Fibroblast of skin of back (primary cell): ENCODE measurements at places on chromosomes 4 and X.
A peak's percentile ranks its signal among the peaks of the same experiment; 100 is the strongest.

- DNase-seq, result no peak
Observed at GRCh38 chr4:91754716-91755115, 549.0 kb upstream of the GRID2 start.

DNA sequence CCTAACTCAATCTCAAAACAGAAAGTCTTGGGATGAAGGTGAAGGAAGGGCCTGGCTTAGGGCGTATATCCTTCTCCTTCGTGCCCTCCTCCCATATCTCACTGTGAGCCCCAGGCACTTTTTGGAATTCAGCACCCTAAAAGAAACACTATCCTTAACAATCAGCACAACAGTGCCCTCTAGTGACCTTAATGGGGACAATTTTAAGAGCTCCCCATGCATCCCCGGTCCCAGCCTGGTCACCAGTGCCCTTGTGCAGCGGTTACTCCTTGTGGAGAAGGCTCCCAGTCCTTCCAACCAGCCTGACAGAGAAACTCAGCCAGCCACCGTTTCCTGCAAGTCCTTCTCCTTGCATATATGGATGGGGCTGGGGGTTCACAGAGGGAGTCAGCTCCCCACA lies 4.2 kb downstream of the PAK3 start:
- peak; percentile 38 for DNase-seq

DNA sequence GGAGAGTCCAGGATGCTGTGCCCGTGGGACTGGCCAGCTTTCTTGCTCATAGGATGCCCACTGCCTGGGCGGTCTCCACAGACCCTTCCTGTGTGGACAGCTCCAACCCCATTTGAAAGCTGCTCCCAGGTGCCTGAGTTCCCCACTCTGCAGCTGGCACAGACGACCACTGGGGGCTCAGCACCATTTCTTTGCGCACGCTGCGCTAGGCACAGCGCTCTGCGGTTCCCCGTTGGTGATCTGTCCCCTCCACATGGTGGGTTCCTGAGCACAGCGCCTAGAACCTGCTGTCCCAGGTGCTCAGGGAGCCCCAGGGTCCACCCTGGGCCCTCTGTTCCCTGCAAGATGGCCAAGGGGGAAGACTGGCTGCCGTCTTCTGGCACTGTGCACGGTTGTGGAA lies 45.4 kb upstream of the AFAP1 start:
- no peak for DNase-seq

DNA sequence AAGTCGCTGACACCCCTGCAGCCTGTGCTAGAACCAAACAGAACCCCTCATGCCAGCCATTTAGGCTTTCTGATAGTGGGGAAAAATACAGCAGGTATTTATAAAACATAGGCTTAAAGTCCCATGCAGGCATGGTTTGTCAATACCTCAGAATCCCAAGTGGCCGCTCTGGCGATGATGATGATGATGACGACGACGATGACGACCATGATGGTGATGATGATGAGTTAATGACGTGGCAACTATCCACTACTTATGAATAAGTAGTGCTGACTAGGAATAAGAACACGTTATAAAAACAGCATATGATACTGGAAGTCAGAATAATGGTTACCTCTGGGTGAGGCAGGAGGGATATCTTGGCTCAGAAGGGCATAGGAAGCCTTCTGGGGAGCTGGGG lies 18.0 kb downstream of the CCDC149 start:
- no peak for DNase-seq

- DNase-seq, result no peak
Observed at GRCh38 chr4:132384709-132385108, 764.4 kb upstream of the PCDH10 start.

DNA sequence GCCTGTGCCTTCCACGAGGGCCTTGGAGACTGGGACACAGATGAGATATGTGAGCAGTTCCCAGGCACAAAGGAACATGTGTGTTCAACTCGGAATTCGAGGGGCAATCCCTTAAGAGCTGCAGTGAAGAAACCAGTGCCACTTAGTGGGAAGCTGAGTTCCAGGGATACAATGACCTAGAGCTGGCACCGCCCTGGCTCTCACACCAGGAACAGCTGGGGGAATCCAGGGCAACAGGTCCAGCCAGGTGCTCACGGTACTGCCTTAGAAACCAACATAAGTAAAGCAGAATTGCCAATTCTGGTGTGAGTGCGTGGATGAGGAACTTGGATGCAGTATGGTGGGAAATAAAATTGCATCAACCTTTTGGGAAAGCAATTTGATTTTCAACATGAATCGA lies 122.9 kb downstream of the AFAP1 start:
- DNase-seq, result no peak

- no peak for DNase-seq
Observed at GRCh38 chr4:55107054-55107453, 18.3 kb downstream of the KDR start.

GRCh38 chr4:100026066-100026465 lies 76.0 kb upstream of the H2AZ1 start:
- no peak for DNase-seq

- no peak for DNase-seq
Observed at GRCh38 chrX:125293850-125294780, 25.6 kb upstream of the TEX13C start.

GRCh38 chrX:35017284-35017683 lies 74.7 kb downstream of the FAM47B start:
- no peak for DNase-seq
